ENCODE measurements at places on chromosomes 4 and X. TPM values are rescaled to one million over a fixed set of nuclear protein-coding genes. Genes with fewer than 3 reads are reported as not detected.

- no peak for DNase-seq
- H3K4me1 ChIP-seq: peaks cover 4% of the 10 kb centered on the region
- H3K27ac ChIP-seq: no peak overlapping the region
- H3K36me3 ChIP-seq: no peaks in the 10 kb centered on the region
These were observed 39.5 kb downstream of the NOP14 start for GRCh38 chr4:2923668-2924173.

GRCh38 chr4:8917868-8918783 lies 46.5 kb upstream of the HMX1 start:
- DNase-seq: peak; percentile 64
- H3K4me3 ChIP-seq: no peak overlapping the region
- H3K36me3 ChIP-seq: no peaks in the 10 kb centered on the region
- H3K27me3 ChIP-seq: no peaks in the 10 kb centered on the region
- no peaks in the 10 kb centered on the region for H3K4me1 ChIP-seq

The CSAG3 gene
- total RNA-seq: not detected

The ZNF157 gene
- total RNA-seq: not detected

DNA sequence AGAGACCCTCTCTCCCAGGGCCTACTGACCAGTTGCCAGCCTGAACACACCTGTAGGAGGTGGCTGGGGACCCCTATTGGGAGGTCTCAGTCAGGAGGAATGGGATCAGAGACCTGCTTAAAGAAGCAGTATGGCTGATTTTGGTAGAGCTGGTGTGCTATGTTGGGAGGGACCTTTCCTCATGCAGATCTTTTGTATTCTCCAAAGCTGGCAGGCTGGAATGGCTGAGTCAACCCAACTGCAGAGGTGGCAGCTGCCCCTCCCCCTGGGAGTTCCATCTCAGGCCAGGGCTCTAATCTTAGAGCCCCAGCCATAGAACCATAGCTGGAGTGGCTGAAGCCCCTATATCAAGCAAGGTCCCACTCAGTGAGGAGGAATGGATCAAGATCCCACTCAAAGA lies 279.3 kb upstream of the BMP3 start:
- H3K27ac ChIP-seq: no peak overlapping the region
- H3K27me3 ChIP-seq: no peaks in the 10 kb centered on the region

DNA sequence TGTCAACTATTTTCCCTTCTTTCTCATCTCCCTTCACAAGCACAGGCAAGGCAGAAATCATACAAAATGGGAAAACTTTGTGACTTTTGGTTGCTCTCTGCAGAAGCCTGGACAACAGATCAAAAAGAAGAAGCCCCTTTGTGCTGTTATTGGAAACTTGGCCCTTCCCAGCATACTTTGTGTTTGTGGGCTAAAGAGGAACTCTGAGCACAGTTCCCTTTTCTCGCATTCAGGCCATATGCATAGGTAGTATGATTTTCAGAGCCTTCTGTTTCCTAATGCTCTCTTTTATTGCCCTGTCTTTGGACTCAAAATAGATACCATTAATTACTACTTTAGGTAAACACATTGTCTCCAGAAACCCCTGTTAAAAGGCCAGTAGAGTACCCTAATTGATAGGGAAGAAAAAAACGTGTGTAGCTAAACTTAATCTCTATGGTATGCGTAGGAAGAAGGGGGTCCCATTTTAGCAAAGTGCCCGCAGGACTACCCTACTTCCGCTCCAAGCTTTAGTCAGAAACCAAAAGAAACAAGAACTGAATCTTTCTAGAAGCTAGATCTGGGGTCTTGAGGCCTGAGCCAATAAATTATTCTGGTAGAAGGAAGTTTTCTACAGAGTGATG lies 26.6 kb downstream of the VSIG4 start:
- peak; percentile 44 for DNase-seq
- H3K27ac ChIP-seq: peak overlapping the region; percentile 53
- H3K36me3 ChIP-seq: no peaks in the 10 kb centered on the region
- no peaks in the 10 kb centered on the region for H3K4me1 ChIP-seq
- no peak overlapping the region for H3K4me3 ChIP-seq
- H3K27me3 ChIP-seq: no peaks in the 10 kb centered on the region

Measured in Peyer's patch (tissue), 4 donors.